Foreskin keratinocyte (primary cell): ENCODE measurements at places on chromosomes 5 and 9. TPM values are rescaled to one million over a fixed set of nuclear protein-coding genes. Genes with fewer than 3 reads are reported as not detected.

Gene SPATA31C1
- total RNA-seq = not detected in 2 replicates

Gene PRRX2
- not detected in 2 replicates for total RNA-seq

Gene CCNI2
- 0.37 and 0.39 TPM in 2 replicates for total RNA-seq

Gene CNTNAP3B
- 3.4 and 4.5 TPM in 2 replicates for total RNA-seq

Gene NIM1K
- total RNA-seq = 0.07 and 0.14 TPM in 2 replicates

Gene RANBP17
- total RNA-seq = 1.9 and 4.2 TPM in 2 replicates

Gene PCDHGC5
- 0.42 and 1.5 TPM in 2 replicates for total RNA-seq

Gene SLC22A4
- total RNA-seq = 1.4 and 1.7 TPM in 2 replicates

Gene PTPDC1
- total RNA-seq = 5.8 and 6.0 TPM in 2 replicates

Gene PCDHA9
- not detected in 2 replicates for total RNA-seq

Gene BNC2
- 0.56 and 0.85 TPM in 2 replicates for total RNA-seq

Gene MEGF10
- not detected in 2 replicates for total RNA-seq

Gene CDC20B
- not detected in 2 replicates for total RNA-seq

Gene NXNL2
- not detected in 2 replicates for total RNA-seq

Gene SOHLH1
- not detected in 2 replicates for total RNA-seq

Gene DOK3
- total RNA-seq = 2.1 and 2.2 TPM in 2 replicates

Gene PTGER4
- 4.2 and 7.3 TPM in 2 replicates for total RNA-seq

Gene SLC36A2
- not detected in 2 replicates for total RNA-seq

Gene AUH
- total RNA-seq = 7.8 and 8.1 TPM in 2 replicates

Gene SLC6A7
- not detected in 2 replicates for total RNA-seq

Gene ABLIM3
- 4.7 and 10.1 TPM in 2 replicates for total RNA-seq

Gene SV2C
- under 0.01 and 0.11 TPM in 2 replicates for total RNA-seq

Gene ZNF883
- 1.6 and 3.3 TPM in 2 replicates for total RNA-seq

Gene CNTNAP3
- 8.3 and 8.7 TPM in 2 replicates for total RNA-seq

Gene C9orf153
- 0.28 TPM in 1 of 2 replicates, not detected in the other for total RNA-seq

Gene DBH
- not detected in 2 replicates for total RNA-seq

Gene GCNT4
- 2.0 and 2.3 TPM in 2 replicates for total RNA-seq

Gene TLE1
- total RNA-seq = 21.4 and 24.2 TPM in 2 replicates

Gene NCS1
- total RNA-seq = 44.0 and 44.7 TPM in 2 replicates

Gene MAMDC2
- total RNA-seq = 9.4 and 22.7 TPM in 2 replicates

Gene CMYA5
- total RNA-seq = 0.11 and 0.20 TPM in 2 replicates

Gene GRIN3A
- not detected in 2 replicates for total RNA-seq

Gene MELK
- total RNA-seq = 72.3 and 82.7 TPM in 2 replicates

Gene MEF2C
- 0.41 and 0.56 TPM in 2 replicates for total RNA-seq

Gene TTC23L
- total RNA-seq = 0.14 TPM in 1 of 2 replicates, not detected in the other
